Activated T-cell treated with anti-CD3 and anti-CD28 coated beads for 4 hours (primary cell): ENCODE measurements at places on chromosomes 12 and 14.

DNA sequence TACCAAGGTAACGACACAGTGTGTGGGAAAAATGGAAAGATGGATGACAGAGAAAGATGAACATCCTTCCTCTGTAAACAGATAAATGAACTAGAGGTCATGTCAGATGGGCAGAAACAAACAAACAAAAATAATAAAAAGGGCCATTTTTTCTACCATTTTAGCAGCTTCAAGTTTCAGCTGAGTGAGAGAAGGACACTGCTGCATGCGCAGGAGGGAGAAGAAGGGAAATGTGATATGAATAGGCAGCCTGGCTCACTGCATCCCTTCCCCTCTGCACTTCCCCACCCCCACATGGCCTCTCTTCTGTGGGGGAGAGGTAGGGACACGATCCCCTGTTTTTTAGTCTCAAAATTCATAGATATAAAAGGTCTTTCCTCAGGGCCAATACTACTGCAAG, 492.0 kb downstream of the NELL2 start:
- no peak for DNase-seq

- DNase-seq = no peak
Observed at GRCh38 chr12:129201029-129201428, 347.8 kb downstream of the GLT1D1 start.

DNA sequence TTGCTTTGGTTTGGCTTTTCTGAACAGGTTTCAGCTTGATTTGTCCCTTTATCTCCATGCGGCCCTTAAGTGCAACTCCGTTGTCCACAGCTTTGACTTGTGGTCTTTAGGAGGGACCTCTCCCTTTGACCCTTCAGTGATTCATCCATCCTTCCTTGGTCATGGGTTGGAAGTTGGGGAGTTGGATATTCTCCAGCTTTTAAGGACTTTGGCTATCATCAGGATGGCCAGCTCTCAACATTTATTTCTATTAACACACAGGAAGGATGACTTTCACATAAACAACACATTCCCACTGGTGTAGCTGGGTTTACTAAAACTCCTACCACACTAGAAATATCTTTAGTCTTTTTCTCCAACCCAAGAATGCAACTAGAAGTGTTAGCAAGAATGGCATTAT, 50.9 kb upstream of the E2F7 start:
- no peak for DNase-seq

DNA sequence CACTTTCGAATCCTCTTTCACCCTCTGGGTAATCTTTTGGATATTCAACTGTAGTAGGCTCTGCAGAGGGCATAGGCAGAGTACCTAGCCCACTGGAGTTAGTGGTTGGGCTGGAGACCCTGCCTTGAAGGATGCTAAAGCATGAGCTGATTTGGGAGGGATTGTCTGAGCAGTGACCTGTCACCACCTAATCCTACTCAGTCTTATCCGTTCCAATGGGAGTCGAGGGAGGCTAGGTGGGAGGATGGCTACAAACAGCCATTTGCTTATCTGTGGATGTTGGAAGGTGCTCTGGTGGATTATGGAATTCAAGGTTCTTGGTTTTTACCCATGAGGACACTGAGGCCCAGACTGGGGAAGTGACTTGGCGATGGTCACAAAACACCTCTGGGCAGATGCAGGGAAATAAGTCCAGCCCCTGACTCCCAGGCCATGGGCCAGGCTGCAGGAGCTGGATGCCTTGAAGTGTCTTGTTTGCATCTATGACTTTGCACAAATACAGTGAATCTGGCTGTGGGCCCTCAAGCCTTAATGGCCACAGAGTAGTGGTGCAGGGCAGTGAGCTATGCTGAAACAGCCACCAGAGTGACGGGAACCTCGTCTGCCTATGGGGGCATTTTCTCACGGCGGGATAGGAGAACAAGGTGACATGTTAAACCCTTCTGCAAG, 3.7 kb downstream of the KMT5A start:
- DNase-seq = no peak

DNA sequence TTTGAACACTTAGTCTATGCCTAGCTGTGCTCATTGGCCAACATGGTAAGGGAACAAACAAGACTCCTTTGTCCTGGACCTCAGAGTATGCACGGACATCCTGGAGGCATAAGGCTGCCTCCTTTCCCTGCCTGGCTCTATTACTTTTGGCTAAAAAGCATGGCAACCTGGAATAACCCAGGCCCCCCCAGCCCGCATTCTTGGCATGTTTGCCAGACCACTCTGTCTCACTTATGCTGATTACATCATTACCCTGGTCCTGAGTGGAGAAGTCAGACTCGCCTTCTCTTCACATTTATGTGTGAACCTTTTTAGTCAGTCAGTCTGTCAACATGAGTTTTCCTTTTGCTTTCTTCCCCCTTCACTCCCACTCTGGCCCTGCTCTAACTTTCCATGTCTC, 58.0 kb upstream of the ELK3 start:
- DNase-seq = no peak

DNA sequence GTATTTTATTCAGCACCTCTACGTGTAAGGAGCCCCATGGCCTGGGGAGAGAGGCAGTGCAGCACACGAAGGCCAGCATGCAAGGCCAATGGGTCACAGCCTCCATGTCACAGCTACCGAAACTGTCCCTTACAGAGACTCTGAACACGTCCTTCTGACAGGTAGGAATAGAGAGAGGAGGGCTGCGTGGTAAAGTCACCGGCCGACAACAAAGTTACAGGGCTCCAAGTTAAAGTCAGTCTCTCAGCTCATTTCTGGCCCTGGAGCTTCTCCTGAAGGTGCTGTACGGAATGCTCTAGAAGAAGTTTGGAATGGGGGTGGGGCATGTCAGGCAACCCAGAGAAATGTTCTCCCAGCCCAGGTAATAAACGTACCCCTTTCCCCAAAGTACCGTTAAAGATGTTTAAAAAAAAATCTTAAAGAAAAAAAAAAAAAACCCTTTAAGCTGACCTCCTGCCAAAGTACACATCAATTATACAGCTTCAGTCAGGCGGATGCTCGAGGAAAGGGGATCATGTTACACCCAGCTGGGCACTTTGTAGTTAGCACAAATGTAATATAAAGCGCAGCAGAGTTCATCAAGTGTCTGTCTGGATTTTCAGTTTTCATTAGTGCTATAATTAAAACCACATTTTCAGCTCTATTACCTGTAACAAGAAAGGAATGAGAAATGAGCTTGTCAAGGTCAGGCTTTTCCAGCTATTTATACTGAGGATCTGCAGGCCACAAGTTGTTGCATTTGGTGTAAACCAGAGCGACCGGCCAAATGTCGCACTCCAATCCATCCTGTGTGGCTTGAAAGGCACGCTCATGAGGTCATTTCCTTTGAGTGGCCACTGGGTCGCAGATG, 53.3 kb upstream of the CDKN3 start:
- no peak for DNase-seq

- no peak for DNase-seq
Observed at GRCh38 chr12:126811391-126811790, 1455.6 kb upstream of the TMEM132C start.

DNA sequence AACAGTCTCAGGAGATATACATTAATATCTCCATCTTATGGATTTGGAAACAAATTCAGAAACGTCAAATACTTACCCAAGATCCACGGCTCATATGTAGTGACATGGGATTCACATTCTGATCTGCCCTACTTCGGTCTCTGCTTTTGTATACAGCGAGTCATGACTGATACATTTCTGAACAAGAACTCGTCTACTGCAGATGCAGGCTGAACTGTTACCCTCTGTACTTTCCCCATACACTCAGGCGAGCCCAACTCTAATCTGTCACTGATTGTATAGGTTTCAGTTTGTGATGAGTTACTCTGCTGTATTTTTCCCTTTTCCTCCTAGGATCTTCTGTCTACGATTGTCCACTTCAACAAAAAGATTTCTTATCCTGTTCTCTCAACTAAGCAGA, 441.6 kb downstream of the CCDC91 start:
- DNase-seq = no peak

DNA sequence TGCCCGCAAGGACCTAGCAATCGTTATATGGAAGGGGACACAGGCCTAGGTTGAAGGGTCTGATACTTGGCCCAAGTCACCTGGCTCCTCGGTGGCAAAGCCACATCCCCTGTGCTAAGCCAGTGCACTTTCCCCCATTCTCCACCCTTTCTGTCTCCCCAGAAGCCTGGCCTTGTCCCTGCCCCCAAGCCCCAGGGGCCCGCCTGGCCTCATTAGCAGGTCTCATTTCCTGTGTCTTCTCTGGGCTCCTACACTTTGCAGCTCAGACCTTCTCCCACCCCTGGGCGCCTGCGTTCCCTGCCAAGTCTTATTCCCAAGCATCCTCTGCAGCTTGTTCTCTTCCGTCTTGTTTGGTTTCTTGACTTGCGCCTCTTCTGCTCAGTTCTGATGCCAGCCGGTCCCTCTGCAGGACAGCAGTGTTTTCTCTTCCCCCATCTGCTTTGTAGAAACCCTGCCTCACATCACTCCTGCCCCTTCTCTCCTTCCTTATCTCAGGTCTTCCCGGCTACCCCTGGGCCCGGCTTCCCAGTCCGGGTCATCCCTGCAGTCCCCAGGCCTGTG, 66.7 kb downstream of the SLC24A4 start:
- no peak for DNase-seq

DNA sequence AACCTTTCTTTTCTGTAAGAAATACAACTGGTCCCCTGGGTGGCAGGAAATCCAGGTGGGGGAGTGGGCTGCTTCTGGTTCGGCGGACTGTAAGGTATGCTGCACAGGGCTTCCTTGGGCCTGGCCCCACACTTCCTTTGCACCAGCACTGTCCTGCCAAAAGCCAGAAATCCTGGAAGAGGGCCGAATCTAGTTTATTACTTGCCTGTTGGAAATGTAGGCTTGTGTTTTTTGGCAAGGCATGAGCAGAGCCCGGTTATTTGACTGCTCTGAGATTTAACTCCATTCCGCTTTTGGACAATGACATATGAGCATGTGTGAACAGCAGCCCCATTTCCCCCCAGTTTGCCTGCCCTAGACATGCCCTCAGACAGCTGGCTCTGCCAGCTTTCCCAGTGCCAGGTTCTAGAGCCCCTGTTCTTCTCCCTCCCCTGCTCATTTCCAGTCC, 86.6 kb downstream of the BORCS5 start:
- DNase-seq = no peak

GRCh38 chr12:89861086-89861485, 152.4 kb upstream of the ATP2B1 start:
- DNase-seq = no peak
